NCI-H187 treated with DMSO at 0.1 percent for 48 hours (cell line): ENCODE measurements at places on chromosomes 3 and 15.

- no peak for DNase-seq
Measured at GRCh38 chr15:39625451-39625850, 44.6 kb downstream of the THBS1 start.

- DNase-seq: no peak
Measured at GRCh38 chr15:85351965-85352364, 28.4 kb upstream of the AKAP13 start.

GRCh38 chr3:177145954-177146353, 51.3 kb downstream of the TBL1XR1 start:
- DNase-seq: no peak

DNA sequence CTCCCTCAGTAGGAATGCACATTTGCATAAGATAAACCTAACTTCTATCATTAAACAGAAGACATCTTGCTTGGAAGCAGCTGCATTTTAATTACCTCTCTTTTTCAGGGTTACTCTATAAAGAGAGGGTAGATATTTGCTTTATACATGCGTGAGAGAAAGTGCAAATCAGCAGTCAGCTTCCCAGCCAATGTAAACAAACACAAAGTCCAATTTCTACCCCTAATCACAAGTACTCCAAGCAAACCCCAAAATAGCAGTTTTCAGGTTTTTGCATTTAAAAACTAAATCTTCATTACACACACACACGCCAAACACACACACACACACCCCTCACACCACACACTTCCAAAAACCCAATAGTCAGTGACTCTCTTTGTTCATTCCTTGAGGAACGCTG, 303.9 kb upstream of the ALCAM start:
- no peak for DNase-seq

- DNase-seq: no peak
Measured at GRCh38 chr15:39110746-39111145, 470.1 kb upstream of the THBS1 start.

DNA sequence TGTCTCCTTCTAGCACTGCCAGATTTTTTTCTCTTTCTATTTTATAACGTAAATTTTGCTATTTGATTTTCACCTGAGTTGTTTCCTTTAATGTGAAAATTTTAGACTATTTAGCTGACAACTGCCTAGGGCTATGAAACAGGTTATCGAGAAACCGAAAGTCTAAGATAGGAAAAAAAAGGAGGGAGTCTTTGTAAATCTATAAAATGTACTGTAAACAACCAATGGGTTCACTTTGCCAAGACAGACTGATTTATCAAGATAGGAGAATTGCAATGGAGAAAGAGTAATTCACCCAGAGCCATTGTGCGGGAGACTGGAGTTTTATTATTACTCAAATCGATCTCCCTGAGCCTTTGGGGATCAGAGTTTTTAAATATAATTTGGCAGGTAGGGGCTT, 50.0 kb downstream of the TM4SF18 start:
- DNase-seq: no peak

DNA sequence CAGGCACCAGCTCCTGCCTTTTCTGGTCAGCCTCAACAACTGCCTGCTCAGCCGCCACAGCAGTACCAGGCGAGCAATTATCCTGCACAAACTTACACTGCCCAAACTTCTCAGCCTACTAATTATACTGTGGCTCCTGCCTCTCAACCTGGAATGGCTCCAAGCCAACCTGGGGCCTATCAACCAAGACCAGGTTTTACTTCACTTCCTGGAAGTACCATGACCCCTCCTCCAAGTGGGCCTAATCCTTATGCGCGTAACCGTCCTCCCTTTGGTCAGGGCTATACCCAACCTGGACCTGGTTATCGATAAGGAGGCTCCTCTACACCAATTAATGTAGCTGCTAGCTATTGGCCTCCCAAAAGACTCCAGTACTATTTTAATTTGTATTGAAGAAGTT, 38.9 kb downstream of the TFG start:
- no peak for DNase-seq

GRCh38 chr15:79474252-79474651, 42.1 kb downstream of the MINAR1 start:
- no peak for DNase-seq

- DNase-seq: no peak
Measured at GRCh38 chr3:71901645-71902044, 116.7 kb upstream of the PROK2 start.

GRCh38 chr3:185024406-185024805, 128.5 kb downstream of the C3orf70 start:
- no peak for DNase-seq

GRCh38 chr3:73542136-73542535, 82.6 kb downstream of the PDZRN3 start:
- no peak for DNase-seq

GRCh38 chr15:71781179-71781964, 29.0 kb upstream of the NR2E3 start:
- no peak for DNase-seq

DNA sequence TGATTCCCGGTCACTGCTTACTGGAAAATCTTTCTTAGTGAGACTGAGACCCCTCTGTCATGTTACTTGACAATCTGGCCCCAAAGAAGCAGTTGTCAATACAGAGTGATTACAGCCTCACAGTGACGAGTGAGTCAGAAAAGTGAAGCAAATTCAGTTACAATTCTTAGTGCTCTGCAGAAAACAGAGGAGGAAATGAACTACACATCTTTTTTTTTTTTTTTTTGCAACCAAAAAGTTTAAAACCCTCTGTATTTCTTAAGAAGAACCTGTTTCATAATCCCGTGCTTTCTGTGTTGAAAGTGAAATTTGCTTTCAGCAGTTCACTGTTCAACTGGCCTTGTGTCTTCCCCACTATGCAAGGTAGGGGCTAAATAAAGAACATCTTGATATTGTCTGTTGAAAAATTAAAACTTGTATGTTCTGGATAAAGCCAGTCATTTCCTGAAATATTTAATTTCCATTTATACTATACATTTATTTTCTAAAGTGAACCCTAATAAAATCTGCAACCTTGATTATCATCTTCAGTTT, 1.9 kb downstream of the AQP9 start:
- no peak for DNase-seq

DNA sequence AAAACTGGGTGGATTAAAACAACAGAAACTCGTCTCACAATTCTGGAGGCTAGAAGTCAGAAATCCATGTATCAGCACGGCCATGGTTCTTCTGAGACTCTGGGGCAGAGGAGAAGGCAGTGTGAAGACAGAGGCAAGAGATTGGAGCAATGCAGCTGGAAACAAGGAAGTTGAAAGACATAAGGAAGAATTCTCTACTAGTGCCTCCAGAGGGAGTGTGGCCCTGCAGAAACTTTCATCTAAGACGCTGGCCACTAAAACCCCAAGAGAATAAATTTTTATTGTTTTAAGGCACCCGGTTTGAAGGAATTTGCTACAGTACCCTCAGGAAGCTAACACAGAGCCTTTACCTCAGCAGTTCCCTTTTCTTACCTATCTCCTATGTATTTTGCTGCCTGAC, 1012.2 kb upstream of the CADM2 start:
- no peak for DNase-seq

- no peak for DNase-seq
Measured at GRCh38 chr3:186879781-186880180, 37.3 kb downstream of the ADIPOQ start.

DNA sequence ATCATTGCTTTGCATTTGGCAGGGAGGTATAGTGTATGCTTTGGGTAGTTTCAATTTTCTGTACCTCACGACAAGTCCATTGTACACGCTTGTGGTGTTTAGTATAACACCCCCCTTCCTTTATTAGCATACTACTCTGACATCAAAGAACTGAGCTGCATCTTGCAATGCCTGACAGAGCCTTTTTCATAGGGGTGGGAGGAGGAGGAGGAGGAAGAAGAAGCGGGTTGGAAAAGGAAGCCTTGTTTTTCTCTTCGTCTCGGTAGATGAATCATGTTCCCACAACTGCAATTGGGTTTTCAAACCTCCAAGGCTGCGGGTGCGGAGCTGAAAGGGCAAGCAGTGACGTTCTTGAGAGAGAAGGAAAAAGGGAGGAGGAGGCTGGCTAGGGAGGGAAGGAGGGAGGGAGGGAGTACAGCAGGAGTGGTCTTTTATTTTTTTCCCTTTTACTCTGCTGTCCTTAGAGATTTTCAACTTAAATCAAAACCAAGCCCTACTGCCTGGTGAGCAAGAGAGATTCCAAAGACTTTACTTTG, 175.7 kb downstream of the KLHL25 start:
- DNase-seq: no peak

DNA sequence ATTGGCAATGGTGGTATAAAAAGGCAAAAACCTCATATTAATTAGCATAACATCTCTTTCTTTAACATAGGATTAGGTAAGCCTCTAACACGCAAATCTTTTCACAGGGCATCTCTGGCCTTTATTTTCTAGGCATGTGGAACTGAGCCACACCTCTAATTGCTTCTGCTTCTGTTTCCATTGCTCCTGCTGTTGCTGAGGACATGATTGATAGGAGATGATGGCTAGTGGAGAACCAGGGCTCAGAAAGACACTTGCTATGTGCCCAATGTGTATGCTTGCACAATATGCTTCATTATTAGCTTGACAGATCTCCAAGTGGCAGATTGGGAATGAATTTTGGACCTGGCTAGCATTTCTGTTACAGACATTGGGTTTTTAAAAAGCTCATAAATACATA, 114.5 kb downstream of the EPHA3 start:
- DNase-seq: no peak
